ENCODE measurements at places on chromosomes 7 and 10.

GRCh38 chr7:66952343-66953043, 31.5 kb downstream of the TMEM248 start:
- no peak for DNase-seq

DNA sequence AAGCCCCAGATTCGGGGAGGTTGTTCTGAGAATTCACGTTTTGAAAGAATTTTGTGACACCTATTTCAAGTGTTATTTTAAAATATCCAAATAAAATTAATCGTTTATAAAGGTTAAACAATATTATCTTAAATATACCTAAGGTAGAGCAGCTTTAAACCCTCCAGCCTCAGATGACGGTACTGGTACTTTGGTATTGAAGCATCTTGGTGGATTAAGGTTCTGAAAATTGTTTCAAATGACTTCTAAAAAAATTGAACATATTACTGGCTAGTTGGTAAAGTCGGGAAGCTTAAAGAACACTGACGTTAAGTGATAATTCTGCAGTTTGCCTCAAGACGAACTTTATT, 392 bp upstream of the HUS1 start:
- DNase-seq = no peak

GRCh38 chr10:110495731-110496552, 1.8 kb upstream of the DUSP5 start:
- DNase-seq = peak; percentile 62

DNA sequence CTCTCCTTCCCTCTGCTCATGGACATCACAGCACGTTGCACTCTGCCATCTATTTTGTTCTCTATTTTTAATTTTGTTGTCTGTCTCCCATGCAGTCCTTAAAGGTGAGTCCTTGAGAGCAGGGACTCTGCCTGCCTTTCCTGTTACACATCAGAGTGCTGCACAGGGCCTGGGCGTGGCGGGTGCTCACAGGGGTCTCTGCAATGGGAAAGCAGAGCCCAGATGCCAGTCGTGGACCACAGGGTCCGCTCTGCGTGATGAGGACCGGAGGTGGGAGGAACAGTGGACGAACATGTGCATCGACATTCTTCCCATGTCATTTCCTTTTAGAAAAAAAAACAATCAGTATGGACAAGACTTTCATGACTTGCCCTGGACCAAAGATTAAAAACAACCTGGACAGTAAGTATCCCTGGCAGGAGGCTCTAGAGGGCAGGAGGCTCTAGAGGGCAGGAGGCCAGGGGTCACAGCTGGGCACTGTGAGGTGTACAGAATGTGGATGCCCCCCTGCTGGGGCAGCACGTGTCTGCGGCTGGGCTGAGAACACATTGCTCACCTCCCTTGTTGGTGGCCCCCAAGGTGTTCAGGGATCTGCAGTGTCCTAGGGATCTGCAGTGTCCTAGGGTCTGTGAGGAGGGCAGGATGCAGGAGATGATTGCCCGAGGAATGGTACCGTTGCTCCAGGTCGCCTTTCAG, 29.6 kb upstream of the ZNF488 start:
- no peak for DNase-seq

DNA sequence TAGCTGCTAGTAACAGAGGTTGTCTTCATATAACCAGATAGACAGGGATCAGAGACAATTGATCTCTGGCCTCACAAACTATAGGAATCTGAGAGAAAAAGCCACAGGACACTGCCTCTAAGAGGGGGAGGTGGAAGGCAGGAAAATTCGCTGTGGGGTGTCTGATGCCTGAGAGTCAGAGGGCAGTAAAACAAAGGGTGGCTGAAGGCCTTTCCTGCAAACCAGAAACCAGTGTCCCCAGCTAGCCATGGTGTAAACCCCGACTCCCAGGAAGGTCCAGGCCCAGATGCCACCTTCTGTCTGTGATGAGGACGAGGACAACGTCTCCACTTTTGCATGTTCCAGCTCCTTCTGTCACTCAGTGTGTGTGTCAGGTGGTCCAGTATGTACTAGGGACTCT, 215.1 kb downstream of the ADARB2 start:
- no peak for DNase-seq

- DNase-seq = no peak
These were observed 19.4 kb downstream of the ZMIZ2 start for GRCh38 chr7:44767912-44768627.

DNA sequence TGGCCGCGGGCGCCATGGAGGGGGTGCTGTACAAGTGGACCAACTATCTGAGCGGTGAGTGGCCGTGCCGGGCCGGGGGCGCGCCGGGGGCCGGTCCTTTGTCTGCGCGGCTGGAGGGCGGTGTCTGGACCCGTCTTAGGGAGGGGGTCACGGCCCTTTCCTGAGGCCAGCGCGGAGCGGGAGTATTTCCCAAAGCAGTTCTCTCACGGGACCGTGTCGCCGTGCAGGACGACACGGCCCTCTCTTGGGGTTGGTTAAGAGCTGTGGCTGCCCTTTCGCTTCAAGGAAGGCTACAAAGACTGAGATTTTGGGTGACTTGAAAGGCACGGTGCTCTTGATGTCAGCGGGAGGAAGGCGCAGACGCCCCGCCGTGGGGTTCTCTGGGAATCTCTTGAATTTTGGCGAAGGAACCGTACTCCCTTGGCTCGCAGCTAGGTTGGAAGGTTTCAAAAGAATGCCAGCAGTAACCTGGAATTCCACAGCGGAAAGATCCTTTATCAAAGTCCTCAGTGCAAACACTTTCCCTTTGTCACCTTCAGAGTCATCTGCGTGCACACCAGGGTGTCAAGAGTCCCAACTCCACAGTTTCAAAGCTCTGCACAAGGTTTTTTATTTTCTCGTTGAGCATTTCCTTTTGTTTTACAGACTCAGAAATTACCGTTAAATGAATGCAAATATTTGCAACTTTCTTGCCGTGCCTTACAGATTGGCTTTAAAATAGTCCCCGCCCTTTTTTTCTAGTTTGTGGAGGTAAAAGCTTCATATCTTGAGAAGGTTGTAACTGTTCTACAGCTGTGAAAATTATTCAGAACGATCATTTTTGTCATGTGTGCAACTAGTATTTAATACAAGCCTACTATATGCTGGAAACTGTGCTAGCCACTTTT, 780 bp downstream of the PLEKHA8 start:
- DNase-seq = peak; percentile 31

- DNase-seq = no peak
These were observed 165.9 kb downstream of the CUX1 start for GRCh38 chr7:101983147-101983811.

- no peak for DNase-seq
These were observed 244.2 kb downstream of the CCDC3 start for GRCh38 chr10:12757351-12757750.

GRCh38 chr7:3065724-3066143, 22.1 kb upstream of the CARD11 start:
- DNase-seq = no peak

DNA sequence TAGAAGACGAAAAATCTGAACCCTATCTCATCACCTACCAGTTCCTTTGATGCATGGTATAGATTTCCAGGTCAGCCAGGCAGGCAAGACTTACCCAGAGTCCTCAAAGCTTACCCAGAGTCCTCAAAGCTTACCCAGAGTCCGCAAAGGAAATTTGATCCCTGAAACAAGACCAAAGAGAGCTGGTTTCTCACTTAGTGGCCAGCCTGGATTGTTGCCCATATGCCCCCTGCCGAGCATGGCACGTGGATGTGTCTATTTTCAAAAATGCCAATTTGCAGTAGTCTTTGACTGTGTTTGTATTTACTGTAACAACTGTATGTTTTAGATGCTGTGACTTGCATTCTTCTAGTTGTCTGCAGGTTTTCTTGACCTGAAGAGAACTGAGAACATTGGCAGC, 120.2 kb upstream of the STARD3NL start:
- no peak for DNase-seq

GRCh38 chr10:124864421-124865193, 63.0 kb downstream of the ABRAXAS2 start:
- DNase-seq = no peak

Measured in omental fat pad (tissue), 4 donors.